ENCODE measurements at places on chromosomes 11 and 22.

GRCh38 chr22:50418624-50419023, 56.2 kb downstream of the SBF1 start:
- no peak for DNase-seq

GRCh38 chr11:82225930-82226329, 507.7 kb downstream of the FAM181B start:
- DNase-seq, result no peak

- DNase-seq, result peak; percentile 60
Measured at GRCh38 chr11:119169282-119169719, 776 bp downstream of the NLRX1 start.

DNA sequence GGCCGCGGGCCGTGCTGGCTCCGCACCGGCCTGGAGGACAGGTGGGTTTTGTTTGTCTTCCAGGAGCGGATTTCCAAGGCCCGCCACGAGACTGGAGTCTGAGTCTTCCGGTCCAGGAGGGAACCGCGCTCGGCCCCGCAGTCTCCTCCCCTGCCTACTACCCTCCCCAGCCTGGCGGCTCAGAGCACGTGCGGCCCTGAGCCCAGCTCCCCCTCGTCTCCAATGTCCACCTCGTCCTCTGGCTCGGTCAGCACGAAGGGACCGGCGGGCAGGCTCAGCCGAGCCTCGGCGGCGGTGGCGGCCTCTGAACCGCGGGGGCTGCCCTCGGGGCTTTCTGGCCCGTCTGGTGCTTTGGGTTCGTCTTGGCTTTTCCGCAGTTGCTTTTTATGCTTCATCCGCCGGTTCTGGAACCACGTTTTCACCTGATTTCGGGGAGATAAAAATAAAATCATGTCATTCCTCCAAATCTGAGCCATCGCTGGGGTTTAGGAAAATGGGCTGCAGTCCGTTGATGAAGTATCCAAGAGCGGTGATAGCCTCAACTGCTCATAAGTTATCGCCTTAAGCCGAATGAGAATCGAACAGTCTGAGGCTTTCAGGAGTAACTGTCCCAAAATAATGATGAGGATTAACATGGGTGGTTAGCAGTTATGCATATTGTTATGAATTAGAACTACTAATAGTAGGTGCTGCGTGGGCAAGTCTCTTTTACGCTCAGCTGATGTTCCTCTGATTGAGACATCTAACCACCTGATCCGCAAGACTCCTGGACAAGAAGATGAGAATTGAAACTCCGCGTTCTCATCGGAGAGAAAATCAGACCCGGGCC, 4.0 kb downstream of the BSX start:
- DNase-seq, result no peak

- no peak for DNase-seq
Measured at GRCh38 chr11:114398303-114398920, 1.9 kb downstream of the C11orf71 start.

DNA sequence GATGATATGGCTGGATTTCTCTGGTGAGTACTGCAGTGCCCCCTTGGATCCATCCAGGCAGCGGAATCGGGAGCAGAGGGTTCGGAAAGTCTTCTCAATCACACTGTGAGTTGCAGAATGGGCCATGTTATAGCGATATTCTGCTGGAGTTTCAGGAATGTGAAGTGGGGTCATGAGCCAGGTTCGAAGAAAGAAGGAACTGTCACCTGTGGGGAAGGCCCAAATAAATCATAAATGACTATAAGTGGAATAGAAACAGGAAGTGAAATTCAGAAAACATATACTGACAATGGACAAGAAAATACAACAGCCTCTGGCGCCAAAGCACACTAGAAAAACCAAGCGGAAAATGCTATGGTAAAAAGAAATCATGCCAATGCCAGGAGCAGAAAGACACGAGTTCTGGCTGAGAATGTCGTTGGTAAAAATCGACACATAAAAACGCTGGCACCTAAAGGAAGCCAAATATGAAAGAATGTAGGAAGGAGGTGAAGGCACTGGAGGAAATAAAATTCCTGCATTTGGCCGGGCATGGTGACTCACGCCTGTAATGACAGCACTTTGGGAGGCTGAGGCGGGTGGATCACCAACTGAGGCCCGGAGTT, 10.0 kb upstream of the AMBRA1 start:
- no peak for DNase-seq

- no peak for DNase-seq
Measured at GRCh38 chr22:19748991-19749664, 11.4 kb upstream of the TBX1 start.

- DNase-seq, result peak; percentile 90
Measured at GRCh38 chr11:64000026-64000739, 13.9 kb downstream of the OTUB1 start.

GRCh38 chr11:132751516-132752250, 780.6 kb downstream of the OPCML start:
- no peak for DNase-seq
